Activated CD8-positive, alpha-beta memory T cell treated with anti-CD3 and anti-CD28 coated beads for 1 hour (primary cell): ENCODE measurements at places on chromosomes 3 and 15.

- DNase-seq, result no peak
These were observed 121.2 kb upstream of the HES1 start for GRCh38 chr3:194014756-194015155.

DNA sequence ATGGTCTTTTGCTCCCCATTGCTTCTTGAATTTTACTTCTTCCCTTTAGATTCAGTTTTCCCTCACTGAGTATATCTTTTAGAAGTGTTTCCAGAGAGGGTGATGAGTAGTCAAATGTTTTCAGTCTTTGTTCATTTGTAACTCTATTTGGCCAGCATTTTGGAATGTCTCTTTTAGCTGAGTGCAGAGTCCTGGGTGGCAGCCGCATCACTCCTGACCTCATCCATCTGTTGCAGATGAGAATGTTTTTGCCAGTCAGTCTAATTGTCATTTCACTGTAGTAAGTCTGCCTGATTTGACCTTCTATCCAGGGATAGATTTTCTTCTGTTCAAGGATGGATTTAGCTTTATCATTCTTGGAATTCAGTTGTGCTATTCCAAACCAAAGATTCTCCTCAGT lies 7.3 kb downstream of the SRPRB start:
- no peak for DNase-seq

GRCh38 chr3:151877269-151877668 lies 3.8 kb downstream of the SUCNR1 start:
- DNase-seq, result no peak

DNA sequence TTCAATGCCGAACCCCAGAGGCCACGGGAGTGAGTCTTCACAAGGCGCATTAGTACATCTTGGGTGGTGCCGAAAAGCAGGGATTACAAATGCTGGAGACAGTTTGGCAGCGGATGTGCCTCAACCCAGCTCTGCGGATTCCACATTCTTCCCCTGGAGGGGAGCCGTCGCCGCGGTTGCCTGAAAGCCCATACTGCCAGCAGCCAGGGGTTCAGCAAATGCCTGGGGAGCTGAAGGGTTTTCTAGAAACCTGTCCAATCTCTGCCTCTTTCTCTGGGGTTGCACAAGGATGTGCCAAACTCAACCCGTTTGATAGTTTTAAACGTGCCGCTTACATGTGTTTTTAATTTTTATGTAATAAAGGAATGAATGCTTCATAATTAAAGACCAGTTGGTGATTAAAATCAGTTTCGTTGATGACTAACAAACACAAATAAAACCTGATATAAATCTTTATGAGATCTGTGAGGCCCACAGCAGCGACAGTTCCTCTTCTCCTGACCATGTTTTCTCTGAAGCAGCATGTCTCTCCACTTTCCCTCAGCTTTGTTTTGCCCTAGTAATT lies 74.6 kb upstream of the LEKR1 start:
- no peak for DNase-seq

GRCh38 chr3:54830658-54831057 lies 97.2 kb downstream of the LRTM1 start:
- no peak for DNase-seq

DNA sequence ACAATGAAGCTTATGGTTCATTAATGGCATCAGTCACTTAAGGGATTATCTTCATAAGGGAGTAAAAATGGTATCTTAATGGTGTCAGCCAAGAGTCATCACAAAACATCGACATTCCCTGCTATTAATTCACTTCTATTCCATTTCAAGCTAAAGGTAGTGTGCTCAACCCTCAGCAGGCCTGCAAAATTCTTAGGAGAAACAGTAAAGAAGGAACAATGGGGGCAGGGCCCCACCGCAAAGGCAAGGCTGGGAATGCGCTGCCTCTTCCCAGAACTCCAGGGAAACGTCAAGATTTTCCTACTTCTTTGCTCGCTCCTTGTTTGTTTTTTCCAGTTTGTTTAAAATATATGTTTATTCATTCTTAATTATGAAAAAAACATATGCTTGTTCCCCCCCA lies 187.3 kb upstream of the TSC22D2 start:
- no peak for DNase-seq

DNA sequence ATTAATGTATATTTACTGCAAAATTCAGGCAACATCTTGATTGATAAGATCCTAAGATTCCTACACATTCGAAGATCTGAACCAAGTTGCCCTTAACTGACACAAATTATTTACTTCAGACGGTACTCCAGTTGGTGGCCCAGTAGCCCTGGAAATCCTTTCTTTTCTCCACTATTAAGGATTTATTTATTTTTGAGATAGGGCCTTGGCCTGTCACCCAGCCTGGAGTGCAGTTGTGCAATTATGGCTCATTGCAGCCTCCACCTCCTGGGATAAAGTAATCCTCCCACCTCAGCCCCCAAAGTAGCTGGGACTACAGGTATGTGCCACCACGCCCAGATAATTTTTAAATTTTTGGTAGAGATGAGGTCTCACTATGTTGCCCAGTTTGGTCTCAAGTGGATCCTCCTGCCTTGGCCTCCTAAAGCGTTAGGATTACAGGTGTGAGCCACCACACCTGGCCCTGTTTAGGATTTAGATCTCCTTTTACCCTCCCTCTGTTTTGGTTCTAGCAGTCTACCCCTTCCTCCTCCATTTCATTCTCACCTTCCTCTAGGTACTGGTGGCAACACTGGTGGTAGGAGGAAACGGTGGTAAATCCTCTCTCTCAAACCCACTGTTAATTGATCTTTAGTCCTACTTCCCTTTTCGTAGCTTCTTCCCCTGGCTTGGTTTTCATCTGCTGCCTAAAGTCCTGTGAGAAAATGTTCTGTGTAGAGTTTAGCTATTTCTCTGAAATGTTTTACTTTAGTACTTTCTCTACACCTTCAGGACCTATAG lies 12.7 kb upstream of the ZNF609 start:
- DNase-seq, result no peak

- DNase-seq, result no peak
These were observed 779.1 kb downstream of the MECOM start for GRCh38 chr3:168884353-168884903.

GRCh38 chr15:82875411-82876003 lies 66.1 kb downstream of the WHAMM start:
- no peak for DNase-seq

GRCh38 chr3:67381667-67382272 lies 272.6 kb downstream of the SUCLG2 start:
- DNase-seq, result no peak

DNA sequence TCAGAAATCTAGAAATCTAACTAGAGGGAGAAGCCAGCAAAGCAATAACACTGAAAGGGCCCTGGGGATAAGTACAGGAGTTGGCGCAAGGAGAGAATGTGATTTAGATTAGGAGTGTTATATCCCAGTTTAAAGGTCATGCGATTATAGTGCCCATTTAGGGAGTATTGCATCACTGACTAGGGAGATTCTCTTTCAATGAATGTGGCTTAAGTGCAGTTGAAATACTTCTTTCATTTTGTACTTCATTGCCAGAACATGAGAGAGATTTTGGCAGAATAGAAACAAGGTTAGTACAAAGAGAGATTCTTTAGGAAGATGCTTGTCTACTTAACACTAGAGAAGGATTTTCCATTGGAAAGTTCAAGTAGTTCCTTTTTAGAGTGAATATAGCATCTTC lies 13.9 kb downstream of the ROBO2 start:
- no peak for DNase-seq

DNA sequence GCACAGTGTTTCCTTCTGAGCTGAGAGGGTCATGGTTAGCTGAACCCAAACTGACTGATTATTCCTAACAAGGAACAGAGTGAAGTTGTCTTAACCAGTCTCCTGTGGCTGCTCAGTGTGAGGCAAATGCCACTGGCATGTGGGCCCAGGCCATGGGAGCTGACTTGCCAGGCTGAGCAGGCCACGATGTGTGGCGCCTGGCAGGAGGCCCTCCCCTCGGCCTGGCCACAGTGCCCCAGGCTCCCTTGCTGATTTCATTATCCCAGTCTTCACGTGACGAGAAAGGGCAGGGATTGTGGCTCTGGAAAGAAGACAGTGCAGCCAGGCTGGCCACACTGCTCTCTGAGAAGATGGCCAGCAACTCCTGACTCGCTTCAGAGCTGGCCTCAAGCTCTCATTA lies 58.8 kb downstream of the SLCO2A1 start:
- no peak for DNase-seq

DNA sequence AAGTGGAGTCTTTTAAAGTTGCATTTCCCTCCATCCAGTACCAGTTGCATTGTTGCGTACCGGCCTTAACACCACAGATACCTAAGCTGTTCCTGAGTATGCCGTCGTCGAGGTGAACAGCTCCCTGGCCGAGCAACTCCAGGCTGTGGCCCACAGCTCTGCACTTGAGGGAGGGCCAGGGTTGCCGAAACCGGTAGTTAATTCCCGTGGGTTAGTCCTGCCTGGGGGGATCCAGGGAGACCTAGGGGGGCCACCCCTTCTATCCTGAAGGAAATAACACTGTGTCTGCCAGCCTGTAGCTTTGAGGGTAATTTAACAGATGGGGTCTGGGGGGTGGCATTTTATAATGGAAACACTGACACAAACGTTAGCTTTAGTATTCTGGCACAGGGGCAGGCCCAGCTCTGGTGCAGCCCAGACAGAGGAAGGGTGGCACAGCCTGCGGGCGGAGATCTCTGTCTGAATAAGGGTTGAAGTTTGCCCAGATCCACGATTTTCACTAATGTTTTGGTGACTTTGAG lies 60.8 kb downstream of the RGMA start:
- DNase-seq, result no peak

DNA sequence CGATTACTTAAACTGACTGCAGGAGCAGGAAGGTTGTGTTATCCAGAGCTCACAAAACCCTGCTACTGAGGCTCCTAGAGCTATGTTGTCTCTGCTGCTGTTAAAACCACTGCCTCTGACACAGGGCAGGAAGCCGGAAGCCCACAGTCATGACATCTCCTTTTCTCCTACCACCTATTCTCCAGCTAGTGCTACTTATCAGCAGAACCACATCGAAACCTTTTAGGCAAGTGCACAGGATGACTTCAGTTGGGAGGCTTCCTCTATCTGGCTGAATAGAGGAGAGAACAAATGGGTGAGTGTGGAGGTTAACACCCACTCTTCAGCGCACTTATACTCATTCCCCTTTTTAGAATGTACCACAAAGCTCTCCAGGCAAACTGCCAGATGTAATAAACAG lies 638.0 kb downstream of the OTOL1 start:
- DNase-seq, result no peak

- no peak for DNase-seq
These were observed 38.2 kb upstream of the GYG1 start for GRCh38 chr3:148953094-148953493.

GRCh38 chr15:90037511-90037860 lies 36.4 kb downstream of the ZNF710 start:
- DNase-seq, result no peak

- no peak for DNase-seq
These were observed 29.4 kb downstream of the GAP43 start for GRCh38 chr3:115652738-115653137.

DNA sequence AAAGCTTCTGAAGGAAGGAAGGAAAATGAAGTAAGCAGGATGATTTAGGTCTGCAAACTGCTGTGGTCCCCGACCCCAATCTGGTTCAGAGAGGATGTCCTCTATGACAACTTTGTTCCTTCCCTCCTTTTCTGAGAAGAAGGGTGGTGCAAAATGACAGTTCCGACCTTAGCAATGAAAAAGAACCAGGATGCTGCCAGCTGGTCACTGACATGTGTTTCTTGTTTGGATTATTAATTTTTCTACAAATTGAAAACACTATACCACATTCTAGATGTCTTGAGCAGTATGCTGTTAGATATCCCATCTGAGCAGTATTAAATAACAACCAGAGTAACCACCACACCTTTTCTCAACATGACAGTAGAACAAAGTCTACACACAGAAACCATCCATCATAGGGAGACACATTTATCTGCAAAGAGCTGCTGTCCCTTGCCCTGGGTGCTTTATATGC lies 27.5 kb downstream of the CDCP1 start:
- DNase-seq, result no peak

GRCh38 chr3:59809710-59810444 lies 760.1 kb upstream of the CFAP20DC start:
- DNase-seq, result no peak

GRCh38 chr15:48992096-48992495 lies 28.4 kb upstream of the SHC4 start:
- DNase-seq, result no peak

GRCh38 chr3:141650783-141651182 lies 87.3 kb upstream of the RNF7 start:
- no peak for DNase-seq

DNA sequence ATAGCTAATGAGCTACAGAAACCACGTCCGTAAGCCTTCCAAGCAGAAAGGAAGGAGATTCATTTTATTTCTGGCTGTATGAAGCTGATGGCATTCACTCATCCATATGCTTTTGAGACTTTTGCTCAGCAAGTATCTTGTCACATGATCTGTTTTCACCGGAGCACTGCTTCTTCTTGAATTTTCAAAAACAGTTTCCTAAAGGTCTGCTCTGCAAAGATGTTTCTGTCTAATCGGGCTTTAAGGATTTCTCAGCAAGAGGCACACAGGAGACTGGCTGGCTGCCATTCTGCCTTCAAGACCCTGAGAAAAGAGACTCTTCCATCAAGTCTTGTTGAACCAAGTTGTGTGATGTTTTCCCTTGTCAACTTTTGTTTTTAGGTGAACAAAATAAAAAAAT lies 289.6 kb upstream of the LYSMD4 start:
- no peak for DNase-seq

- no peak for DNase-seq
These were observed 43.2 kb downstream of the LDHAL6B start for GRCh38 chr15:59249816-59250215.
